Mesenchymal stem cell (in vitro differentiated cells and primary cell): ENCODE measurements at places on chromosomes 12 and 14.

DNA sequence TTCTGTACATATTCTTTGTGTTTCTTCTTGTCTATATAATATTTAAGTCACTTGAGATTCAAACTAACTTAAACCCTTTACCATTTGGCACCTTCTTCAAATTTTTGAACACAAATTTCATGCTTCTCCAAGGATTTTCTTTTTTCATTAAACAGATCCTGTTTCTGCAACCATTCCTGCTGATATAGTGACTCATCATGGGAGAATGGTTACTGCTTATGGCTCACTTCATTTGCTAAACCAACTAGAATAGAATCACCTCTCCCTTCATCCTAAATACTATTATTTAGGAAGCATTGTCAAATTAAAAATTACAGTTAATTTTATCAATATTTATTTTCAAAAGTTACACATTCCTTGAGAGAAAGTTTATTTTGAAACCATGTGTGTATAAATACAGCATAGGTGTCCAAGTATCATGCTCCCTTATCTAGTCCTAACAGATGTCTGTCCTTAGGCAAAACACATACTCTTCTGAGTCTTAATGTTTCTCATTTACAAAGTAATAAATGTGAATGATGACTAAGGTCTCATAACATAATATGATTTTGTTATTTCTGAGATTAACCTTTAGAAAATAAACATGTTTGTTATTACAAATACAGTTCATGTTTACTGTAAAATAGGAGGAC lies 40.7 kb downstream of the PLCZ1 start:
- peaks cover 2% of the 10 kb centered on the region for H3K4me1 ChIP-seq
- H3K27me3 ChIP-seq = no peaks in the 10 kb centered on the region
- DNase-seq = peak; percentile 58
- no peak overlapping the region for H3K27ac ChIP-seq
- no peaks in the 10 kb centered on the region for H3K36me3 ChIP-seq
- H3K4me3 ChIP-seq = no peak overlapping the region

DNA sequence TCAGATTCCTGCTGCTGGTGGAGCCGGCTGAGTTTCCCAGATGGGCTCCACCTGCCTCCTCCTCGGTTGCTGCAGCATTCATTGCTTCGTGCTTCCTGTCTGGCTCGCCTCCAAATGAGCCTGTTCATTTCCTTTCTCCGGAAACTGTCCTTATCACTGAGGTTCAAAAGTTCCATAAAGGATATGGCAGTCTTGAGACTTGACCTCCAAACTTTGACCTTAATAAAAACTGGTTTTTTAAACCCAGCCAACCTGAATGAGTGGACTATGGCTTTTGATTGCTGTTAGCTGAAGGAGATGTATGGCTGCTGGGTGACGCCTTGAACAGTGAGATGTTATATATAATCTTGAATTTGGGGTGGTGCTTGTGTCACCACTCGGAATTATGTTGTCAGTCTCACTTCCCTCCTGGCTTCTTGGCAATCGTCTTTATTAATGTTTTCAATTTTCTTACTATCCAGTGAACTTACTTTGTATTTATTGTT lies 62.7 kb downstream of the RASSF3 start:
- H3K4me3 ChIP-seq = no peak overlapping the region
- H3K27ac ChIP-seq = no peak overlapping the region
- DNase-seq = peak; percentile 51
- H3K36me3 ChIP-seq = no peaks in the 10 kb centered on the region
- no peaks in the 10 kb centered on the region for H3K27me3 ChIP-seq
- peaks cover 21% of the 10 kb centered on the region for H3K4me1 ChIP-seq

DNA sequence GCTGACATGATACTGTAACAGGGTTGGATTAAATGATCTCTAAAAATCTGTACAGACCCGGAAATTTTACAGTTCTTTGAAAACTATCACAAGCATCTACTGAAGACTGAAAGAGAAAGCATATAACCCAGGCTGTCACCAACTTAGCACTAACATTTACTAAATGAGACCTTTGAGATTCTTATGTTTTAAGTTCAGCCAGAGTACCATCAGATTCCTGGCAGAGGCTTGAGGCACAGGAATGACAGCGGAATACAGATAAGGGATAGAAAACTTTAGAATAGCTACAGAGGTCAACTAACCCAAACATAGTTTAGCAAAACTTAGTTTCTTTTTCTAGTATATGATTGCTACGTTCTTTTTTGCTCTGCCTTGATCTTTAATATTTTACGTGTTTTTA lies 91.6 kb upstream of the FERMT2 start:
- peak; percentile 47 for DNase-seq
- no peaks in the 10 kb centered on the region for H3K4me1 ChIP-seq
- H3K4me3 ChIP-seq = no peak overlapping the region

DNA sequence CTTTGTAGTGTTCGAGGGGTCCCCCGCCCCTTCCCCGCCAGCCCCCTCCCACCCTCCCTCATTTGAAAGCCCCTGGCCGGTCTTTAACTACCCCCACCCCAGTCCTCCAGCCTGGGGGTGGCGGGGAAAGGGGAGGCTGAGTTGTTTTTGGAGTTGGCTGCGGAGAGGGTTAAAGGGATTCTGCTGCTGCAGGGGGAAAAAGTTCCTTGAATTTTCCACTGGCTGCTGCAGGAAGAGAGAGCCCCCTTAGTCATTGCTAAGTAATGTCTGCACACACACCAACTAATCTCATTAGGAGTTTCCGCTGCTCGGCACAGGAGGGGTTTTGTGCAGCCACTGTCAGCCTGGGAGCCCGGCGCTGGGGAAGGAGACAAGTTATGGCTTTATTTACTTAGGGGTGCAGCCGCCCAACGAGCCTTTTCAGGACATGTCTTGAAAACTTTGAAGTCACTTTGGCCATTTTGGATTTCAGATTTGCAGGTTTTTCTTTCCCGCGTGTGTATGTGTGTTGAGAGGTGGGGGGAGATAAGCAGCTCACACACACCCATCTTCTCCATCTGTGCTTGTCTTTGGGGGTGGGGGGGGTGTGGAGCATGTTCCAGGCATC lies 1.8 kb downstream of the ELK3 start:
- H3K27me3 ChIP-seq = no peaks in the 10 kb centered on the region
- DNase-seq = peak; percentile 87
- H3K4me1 ChIP-seq = peaks cover 5% of the 10 kb centered on the region
- H3K4me3 ChIP-seq = peak overlapping the region; percentile 97
- H3K27ac ChIP-seq = peak overlapping the region; percentile 97
- H3K36me3 ChIP-seq = no peaks in the 10 kb centered on the region

DNA sequence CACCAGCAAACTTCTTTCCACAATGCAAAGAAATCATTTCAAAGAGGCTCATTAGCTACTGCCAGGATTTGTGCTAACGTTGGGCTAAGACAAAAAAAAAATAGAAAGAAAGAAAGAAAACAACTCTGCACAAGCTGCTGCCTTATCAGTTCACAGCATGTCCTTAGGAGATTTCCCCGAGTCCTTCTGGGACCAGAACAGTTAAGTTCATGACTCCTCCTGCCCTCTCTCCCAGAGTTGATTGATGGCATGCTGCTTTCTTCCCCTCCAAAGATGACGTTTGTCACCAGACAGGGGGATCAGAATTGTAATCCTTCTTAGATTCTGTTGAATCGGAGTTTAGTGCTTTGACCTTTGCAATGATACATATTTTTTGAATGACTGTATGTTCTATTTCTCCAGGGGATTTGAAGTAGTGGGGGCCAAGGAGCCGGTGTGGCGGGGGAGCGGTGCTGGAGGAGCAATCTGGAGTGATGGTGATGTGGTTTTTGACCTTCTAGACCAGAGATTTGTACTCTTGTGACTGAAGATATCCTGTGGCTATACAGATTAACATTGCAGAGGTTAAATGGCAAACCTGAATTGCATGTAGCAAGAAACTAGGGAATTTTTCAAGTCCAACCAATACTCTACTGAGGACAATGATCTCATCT lies 409.2 kb upstream of the TMPO start:
- H3K27me3 ChIP-seq = peaks cover 6% of the 10 kb centered on the region
- DNase-seq = no peak
- no peak overlapping the region for H3K27ac ChIP-seq
- no peaks in the 10 kb centered on the region for H3K4me1 ChIP-seq

- no peak for DNase-seq
- no peaks in the 10 kb centered on the region for H3K4me1 ChIP-seq
- no peaks in the 10 kb centered on the region for H3K27me3 ChIP-seq
- no peak overlapping the region for H3K27ac ChIP-seq
Observed at GRCh38 chr14:91971188-91971778, 23.8 kb upstream of the FBLN5 start.

DNA sequence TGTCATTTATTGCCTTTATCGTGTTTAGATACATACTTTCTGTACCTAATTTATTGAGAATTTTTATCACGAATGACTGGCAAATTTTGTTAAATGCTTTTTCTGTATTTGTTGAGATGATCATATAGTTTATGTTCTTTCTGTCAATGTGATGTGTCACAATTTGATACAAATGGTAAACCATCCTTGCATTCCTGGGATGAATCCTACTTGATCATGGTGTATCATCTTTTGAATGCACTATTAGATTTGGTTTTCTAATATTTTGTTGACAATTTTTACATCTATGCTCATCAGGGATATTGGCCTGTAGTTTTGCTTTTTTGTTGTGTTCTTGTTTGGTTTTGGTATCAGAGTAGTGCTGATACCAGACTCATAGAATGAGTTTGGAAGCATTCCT lies 185.1 kb downstream of the NUBPL start:
- H3K27me3 ChIP-seq = no peaks in the 10 kb centered on the region
- H3K27ac ChIP-seq = no peak overlapping the region
- no peak for DNase-seq
- H3K36me3 ChIP-seq = no peaks in the 10 kb centered on the region
- no peak overlapping the region for H3K4me3 ChIP-seq
- H3K4me1 ChIP-seq = no peaks in the 10 kb centered on the region

DNA sequence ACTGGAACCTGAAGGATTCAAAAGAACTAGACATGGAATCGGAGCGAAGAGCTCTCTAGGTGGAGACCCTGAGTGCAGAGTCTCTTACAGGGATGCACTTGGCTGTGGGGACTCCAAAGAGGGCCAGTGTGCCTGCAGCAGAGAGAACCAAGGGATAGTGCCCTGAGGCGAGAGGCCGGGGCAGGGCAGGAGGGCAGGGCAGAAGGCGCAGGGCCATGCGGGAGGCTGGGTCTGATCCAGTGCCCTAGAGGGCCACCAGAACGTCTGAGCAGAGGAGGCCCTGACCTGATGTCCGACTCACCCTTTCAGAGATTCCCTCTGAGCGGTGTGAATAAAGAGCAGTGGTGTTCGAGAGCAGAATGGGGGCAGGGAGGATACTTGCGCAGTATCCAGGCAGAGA lies 205.4 kb upstream of the FKBP4 start:
- H3K36me3 ChIP-seq = peaks cover 88% of the 10 kb centered on the region
- no peak overlapping the region for H3K27ac ChIP-seq
- DNase-seq = no peak
- H3K4me3 ChIP-seq = no peak overlapping the region

DNA sequence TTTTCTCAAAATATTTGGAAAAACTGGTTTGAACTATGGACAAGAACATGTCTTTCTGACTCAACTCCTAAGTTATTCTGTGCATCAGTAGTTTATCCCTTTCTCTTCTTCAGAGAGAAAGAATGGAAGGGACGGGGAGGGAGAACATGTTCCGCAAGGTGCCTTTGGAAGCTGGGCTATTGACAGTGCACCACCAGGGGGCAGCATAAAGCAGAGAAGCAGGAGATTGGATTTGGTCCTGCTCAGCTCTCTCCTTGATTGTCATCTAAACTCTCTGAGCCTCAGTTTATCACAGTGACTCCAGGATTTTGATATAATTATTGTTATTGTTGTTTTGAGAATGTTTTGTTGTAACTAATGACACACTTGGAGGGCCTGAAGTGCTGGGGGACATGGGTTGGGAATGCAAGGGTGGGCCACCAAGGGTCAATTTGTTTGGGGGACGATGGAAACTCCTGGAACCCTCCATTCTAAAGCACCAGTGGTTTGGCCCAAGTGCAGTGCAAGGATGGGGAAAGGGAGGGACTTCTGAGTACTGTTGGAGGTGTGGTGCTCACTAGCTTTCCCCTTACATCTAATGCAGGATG lies 45.3 kb upstream of the ANO6 start:
- no peak overlapping the region for H3K4me3 ChIP-seq
- H3K27ac ChIP-seq = no peak overlapping the region
- DNase-seq = peak; percentile 71
- H3K4me1 ChIP-seq = no peaks in the 10 kb centered on the region
- H3K27me3 ChIP-seq = no peaks in the 10 kb centered on the region
- H3K36me3 ChIP-seq = peaks cover 5% of the 10 kb centered on the region

- peak; percentile 99 for DNase-seq
- H3K36me3 ChIP-seq = no peaks in the 10 kb centered on the region
- peaks cover 11% of the 10 kb centered on the region for H3K4me1 ChIP-seq
Observed at GRCh38 chr14:100031506-100032281, 33.5 kb upstream of the EVL start.

GRCh38 chr12:106093246-106093645 lies 45.5 kb downstream of the NUAK1 start:
- no peak overlapping the region for H3K27ac ChIP-seq
- DNase-seq = peak; percentile 63
- H3K4me1 ChIP-seq = peaks cover 22% of the 10 kb centered on the region
- H3K4me3 ChIP-seq = no peak overlapping the region
- no peaks in the 10 kb centered on the region for H3K36me3 ChIP-seq

DNA sequence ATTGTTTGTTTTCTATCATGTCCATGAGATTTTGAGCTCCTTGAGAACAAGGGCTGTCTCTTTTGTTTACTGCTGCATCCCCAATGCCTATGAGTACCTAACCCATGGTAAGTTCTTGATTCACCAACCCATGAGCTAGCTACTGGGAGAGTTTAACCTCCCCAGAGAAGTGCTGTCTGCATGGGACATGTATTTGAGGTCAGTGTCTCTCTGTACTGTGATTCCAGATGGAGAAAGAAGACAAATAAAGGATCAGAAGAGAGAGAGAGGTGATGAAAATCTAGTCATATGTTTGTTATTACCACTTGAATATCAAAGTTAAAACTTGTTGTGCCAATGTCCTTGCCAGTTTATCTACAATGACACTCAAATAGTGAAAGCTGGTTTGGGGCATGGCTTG lies 421.8 kb downstream of the BCAT1 start:
- H3K4me3 ChIP-seq = no peak overlapping the region
- no peaks in the 10 kb centered on the region for H3K36me3 ChIP-seq
- no peak overlapping the region for H3K27ac ChIP-seq
- H3K27me3 ChIP-seq = no peaks in the 10 kb centered on the region
- H3K4me1 ChIP-seq = no peaks in the 10 kb centered on the region

GRCh38 chr12:115017346-115017745 lies 333.4 kb upstream of the TBX3 start:
- no peaks in the 10 kb centered on the region for H3K36me3 ChIP-seq
- no peak for DNase-seq
- no peak overlapping the region for H3K27ac ChIP-seq
- H3K4me1 ChIP-seq = no peaks in the 10 kb centered on the region
